ENCODE measurements at places on chromosomes 6 and 20.

DNA sequence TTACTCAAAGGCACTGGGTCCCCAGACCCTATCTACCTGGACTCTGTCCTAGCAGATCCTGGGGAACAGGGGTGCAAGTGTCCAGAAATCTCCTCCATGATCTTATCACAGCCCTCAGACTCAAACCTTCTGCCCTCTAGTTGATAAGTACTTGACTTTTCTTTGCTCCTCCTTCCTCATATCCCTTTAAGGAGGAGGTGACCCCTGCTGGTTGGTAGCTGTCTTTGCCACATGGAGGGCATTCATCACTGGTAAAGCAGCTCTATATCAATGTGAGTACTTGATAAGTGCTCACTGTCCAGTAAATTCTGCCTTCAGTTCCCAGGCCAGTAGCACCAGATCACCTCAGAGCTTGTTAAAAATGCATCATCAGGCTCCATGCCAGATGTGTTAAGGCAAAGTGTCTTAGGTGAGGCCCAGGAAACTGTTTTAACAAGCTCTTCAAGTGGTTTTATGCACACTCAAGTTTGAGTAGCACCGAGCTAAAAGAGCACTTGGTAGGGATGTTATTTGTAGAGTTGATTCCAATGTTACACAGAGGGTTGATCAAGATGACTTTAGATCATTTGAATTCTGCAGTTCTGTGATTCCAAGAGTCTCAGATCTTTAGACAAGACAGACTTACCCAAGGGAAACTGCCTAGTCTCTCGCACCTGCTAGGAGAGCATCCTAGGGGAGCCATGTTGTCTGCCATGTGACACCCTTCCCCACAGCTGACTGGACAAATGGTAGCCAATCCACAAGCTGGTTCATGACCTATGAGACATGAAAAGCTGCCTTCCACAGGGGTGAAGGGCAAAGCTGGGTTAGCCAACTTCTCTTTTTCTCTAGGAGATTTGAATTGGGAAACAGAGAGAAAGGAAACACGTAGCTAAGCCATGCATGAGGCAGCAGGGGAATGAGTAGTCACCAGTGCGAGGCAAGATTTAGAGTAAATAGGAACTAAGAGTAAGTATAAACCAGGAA, 18.6 kb downstream of the TREML2 start:
- DNase-seq = no peak

DNA sequence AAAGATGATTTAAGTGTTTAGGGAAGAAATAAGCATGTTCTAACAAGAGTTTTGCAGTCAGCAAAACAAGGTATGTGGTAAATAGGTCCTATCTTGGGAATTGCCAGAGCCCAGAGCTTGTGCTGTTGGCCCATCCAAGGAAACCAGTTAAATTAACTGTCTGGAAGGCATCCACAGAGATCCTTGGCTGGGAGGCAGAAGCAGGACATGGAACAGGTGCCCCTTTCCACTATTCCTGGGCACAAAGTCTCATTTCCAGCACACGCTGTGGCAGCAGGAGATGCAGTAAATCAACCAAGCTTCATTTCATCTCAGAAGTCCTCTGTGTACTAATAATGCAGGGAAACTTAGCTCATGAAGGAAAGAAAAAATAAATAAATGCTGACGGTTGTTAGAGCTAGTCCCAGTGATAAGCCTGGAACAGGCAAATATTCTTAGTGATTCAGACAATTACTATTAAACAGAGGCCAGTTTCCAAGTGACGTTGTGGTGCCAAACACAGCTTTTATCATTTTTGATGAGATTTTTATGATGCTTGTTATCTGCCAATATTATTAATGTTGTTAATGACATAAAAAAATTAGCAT, 39.8 kb upstream of the SNAP25 start:
- DNase-seq = no peak

DNA sequence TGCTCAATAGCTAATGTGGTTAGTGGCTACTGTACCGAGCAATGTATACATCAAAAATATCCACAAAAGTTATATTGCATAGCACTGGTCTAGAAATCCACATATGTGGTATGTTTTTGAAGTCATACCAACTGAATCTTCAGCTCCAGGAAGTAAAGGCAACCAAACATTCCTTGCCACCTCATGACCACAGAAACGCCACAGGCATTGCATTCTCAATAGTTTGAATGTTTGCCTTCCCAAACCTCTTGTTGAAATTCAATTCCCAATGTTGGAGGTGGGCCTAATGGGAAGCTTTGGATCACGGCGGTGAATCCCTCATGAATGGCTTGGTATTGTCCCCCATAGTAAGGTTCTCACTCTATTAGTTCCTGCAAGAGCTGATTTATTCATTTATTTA, 18.2 kb upstream of the ZNF391 start:
- no peak for DNase-seq

GRCh38 chr20:50874758-50875665, 56.2 kb downstream of the ADNP start:
- DNase-seq = no peak
